Bronchial epithelial cell (primary cell): ENCODE measurements at places on chromosomes 7 and 10. TPM values are rescaled to one million over a fixed set of nuclear protein-coding genes. Genes with fewer than 3 reads are reported as not detected.
A peak's percentile ranks its signal among the peaks of the same experiment; 100 is the strongest.

HOXA1 gene
- total RNA-seq, result 0.26 TPM in 2 replicates

INMT gene
- total RNA-seq, result 0.13 and 0.26 TPM in 2 replicates

LMOD2 gene
- not detected in 2 replicates for total RNA-seq

ARMC3 gene
- total RNA-seq, result under 0.01 TPM in 1 of 2 replicates, not detected in the other

GRCh38 chr10:24821986-24822385 is 98.3 kb upstream of the ARHGAP21 start:
- DNase-seq, result peak; percentile 88

DNA sequence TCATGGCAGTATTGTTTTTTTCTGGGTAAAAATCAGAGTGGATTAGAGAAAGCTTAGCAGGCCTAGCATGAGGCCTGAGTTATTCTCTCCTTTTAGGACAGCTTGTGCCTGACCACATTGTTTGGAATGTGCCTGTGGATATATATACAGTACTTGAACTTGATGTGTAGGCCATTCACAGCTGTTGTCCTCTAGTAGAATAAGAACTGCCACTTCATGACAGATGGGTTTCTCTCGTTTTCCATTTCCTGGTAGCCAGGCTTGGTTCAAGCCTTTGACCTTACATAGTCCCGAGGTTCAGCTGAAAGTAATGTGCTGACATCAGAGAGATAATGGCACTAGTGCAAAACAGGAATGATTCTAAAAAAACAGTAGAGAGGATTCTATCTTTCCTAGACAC is 473.9 kb downstream of the AUTS2 start:
- DNase-seq, result no peak

DNA sequence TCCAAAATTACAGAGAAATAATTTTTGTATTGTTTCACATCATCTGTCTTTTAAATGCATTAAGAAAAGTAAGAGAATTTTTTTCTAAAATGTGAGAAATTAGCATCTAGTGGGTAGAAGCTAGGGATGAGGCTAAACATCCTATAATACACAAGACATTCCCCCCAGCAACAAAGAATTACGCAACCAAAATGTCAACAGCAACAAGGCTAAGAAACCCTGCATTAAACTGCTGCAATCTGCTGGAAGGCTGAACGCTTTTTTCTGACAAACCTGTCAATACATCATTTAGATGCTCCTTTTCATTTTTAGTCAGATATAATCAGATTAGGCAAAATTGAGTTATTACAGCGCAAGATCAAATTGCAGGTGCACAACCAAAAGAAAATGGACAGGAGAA is 162.2 kb downstream of the C1GALT1 start:
- DNase-seq, result no peak

- DNase-seq, result no peak
These were observed 38.4 kb downstream of the TMEM229A start for GRCh38 chr7:123994449-123994848.

DNA sequence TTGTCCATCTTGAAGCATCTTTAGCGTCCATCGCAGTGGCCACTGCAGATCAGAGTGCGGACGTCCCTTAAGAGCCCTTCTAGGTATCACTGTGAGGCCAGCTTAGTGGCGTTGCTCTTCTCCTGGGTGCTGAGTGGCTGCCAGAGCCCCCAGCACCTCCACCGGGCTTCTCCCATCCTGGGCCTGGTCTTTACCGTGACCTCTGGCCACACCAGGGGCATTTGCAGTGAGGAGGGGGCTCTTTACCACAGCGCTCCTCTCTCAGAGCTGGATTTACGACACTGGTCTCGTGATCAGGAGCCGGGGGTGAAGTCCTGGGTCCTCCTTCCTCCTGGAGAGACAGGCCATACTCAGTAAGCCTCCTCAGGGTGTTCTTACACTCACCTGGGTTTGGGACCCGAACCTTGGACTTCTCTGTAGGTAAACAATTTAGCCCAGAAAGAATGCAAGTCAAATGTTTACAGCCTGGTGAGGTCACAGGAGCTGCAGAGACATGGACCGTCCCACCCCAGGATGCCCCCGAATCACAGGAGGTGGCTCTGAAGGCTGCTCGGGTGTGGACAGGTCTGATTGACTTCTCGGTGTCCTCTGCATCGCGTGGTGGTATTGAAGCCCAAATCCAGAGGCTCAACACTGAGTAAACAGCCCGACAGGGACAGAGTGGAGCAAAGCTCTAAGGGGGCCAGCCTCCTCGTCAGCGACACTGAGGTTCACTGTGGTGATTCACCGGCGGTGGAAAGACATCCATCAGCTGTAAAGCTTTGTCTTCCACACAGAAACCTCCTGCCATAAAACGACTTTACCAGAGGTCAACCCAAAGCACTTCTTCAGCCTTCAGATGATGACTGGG is 33.0 kb downstream of the JAKMIP3 start:
- no peak for DNase-seq
